Heart left ventricle (tissue), 16 donors: ENCODE measurements at places on chromosomes 1 and 21. TPM values are rescaled to one million over a fixed set of nuclear protein-coding genes. Genes with fewer than 3 reads are reported as not detected.

- no peak for DNase-seq
Observed at GRCh38 chr1:59007429-59007819, 223.6 kb upstream of the JUN start.

- no peak for DNase-seq
Observed at GRCh38 chr1:237791592-237791991, 99.1 kb downstream of the ZP4 start.

DNA sequence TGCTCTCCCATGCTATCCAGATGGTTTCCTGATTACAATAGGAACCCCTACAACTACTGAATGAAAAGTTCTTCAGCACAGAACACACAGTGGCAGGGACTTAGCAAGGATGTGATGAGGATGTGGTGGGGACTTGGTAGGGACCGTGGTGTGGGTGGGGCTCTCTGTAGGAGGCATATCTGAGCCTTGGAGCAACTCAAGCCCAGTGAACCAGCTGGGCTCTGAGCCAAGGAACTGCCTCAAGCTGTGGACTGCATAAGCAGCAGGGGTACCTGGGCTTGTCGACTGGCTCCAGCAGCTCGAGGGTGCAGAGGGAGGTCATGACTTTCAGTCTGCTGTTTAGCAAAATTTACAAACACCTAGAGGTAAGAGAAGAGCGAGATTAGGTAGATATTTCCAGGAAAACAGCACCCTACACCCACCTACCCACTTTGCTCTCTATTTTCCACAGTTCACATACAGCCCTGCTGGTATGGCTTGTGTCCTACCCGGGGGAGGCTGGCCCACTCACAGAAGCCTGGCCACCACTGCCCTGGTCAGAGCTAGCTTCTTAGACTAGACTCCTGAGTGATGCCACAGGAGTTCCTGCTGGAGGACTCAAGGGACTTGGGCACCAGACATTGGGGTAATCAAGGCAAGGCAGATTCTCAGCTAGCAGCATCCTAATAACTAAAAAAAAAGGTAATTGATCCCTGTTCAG, 86.8 kb upstream of the GCLM start:
- no peak for DNase-seq

DNA sequence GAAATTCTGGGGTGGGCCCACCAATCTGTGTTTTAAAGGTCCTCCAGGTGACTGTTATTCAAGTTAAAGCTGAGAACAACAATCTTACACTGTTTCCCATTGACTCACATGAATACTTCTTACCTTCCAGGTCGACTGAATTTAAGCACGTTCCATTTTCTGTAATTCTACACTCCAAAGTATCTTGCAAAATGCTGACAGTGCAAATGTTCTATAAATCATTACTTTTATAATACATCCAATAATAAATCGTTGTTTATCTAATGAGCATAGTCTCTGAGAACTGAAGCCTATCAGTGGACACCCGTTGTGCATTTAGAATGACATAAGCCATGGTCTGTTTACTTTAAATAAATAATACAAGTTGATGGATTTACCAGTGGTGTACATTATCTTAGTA, 75.8 kb upstream of the FMO3 start:
- no peak for DNase-seq

- no peak for DNase-seq
Observed at GRCh38 chr1:43430831-43431230, 22.9 kb downstream of the HYI start.

GRCh38 chr1:234686035-234686434, 76.1 kb upstream of the IRF2BP2 start:
- no peak for DNase-seq

- DNase-seq, result no peak
Observed at GRCh38 chr1:211497489-211498045, 5.6 kb upstream of the RD3 start.

DNA sequence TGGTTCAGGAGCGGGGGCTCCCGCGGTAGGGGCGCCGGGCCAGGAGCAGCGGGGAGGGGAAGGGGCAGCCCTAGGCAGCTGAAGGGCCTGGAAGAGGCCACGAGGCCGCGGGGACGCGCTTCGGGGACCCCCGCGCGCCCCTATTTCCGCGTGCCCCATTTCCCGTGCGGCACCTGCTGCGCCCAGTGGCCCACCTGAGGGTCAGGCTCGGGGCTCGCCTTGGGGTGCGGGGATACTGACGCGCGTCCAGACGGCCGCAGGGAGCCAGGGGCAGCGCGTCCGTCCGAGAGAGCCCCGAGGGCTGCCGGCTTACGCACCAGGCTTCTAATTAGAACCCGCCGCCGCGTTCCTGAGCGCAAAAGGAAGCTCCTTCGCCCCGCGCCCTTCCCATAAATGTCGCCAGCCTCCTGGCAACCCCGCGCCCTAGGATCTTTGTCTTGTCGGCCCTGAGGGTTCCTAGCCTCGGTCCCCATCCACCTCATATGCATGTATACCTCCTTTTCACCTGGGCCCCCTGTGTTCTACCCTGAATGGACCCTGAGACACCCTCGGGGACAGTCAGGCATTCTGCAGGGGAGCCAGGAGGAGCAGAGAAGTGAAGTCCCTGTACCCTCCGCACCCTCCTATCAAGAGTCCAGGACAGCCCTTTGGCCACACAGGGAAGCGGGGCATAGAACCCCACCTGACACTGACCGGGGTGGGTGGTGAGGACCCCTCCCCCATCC, 1.8 kb downstream of the WNT3A start:
- no peak for DNase-seq

GRCh38 chr1:191876631-191877030, 281.6 kb upstream of the RGS18 start:
- no peak for DNase-seq

GRCh38 chr1:37171691-37172090, 137.4 kb upstream of the GRIK3 start:
- no peak for DNase-seq

- no peak for DNase-seq
Observed at GRCh38 chr1:22518379-22518778, 44.9 kb upstream of the EPHA8 start.

- no peak for DNase-seq
Observed at GRCh38 chr1:57146100-57146499, 180.3 kb upstream of the C8B start.

GRCh38 chr1:245276445-245276844, 121.7 kb downstream of the KIF26B start:
- no peak for DNase-seq

- no peak for DNase-seq
Observed at GRCh38 chr1:180157108-180157507, 2.4 kb downstream of the QSOX1 start.

Gene RBP7
- 43.8 TPM for polyA plus RNA-seq

Gene PPCS
- 49.7 TPM for polyA plus RNA-seq
